ENCODE measurements at places on chromosomes 16 and 17.

- no peak for DNase-seq
Measured at GRCh38 chr17:72151565-72152386, 31.0 kb downstream of the SOX9 start.

DNA sequence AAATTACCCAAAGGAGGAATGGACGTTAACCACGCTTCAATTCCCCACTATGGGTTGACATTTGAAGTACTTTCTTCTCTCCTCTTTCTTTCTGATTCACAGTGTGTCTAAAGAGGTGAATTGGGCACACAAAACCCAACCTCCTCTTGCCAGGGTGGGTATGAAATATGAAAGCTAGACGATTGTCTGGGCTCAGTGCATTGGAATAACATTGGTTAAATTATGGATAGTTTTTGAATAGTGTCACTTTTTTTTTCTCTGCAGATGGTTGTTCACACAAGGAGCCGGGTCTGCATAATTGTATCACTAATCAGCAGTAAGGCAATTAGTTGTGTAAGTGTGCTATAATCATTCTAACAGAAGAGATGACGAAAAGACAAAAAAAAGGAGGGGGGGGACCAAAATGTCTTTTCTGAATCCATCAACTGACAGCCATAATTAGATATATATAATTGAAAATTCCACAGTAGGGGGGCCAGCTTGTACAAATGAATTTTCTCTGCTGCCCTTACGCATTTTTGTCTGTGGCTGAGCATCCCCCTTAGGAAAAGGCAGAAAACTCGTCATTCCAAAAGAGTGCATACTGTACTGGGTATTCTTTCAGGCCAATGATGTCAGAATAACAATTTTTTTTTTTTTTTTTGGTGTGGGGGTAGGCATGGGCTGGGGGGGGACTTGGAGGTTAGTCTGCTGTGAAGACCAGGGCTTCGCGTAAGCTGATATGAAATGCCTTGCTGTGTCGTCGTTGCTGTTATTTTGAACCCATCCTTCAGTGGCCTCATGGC, 307.5 kb upstream of the SALL1 start:
- DNase-seq: no peak

DNA sequence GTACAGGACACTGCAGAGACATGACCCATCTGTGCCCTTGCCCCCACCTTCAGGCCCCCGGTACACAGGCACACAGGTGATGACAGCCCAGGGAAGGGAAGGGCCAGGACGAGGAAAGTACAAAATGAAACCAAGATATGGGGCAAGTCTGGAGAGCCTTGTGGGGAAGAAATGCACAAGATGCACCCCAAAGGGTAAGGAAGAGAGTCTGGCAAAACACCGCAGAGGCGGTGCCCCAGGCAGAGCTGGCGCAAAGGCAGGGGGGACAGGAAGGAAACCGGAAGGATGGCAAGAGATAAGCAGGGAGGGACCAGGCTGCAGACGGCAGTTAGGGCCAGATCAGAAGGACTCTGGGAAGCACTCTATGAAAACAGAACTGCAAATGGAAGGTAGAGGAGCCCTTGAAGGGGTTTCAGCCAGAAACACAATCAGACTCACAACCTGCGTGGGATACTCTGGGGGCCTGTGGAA, 81.4 kb downstream of the SLC39A11 start:
- DNase-seq: no peak

GRCh38 chr17:69928611-69929010, 146.4 kb upstream of the KCNJ16 start:
- DNase-seq: no peak

GRCh38 chr16:79835194-79835593, 234.7 kb upstream of the MAF start:
- no peak for DNase-seq

DNA sequence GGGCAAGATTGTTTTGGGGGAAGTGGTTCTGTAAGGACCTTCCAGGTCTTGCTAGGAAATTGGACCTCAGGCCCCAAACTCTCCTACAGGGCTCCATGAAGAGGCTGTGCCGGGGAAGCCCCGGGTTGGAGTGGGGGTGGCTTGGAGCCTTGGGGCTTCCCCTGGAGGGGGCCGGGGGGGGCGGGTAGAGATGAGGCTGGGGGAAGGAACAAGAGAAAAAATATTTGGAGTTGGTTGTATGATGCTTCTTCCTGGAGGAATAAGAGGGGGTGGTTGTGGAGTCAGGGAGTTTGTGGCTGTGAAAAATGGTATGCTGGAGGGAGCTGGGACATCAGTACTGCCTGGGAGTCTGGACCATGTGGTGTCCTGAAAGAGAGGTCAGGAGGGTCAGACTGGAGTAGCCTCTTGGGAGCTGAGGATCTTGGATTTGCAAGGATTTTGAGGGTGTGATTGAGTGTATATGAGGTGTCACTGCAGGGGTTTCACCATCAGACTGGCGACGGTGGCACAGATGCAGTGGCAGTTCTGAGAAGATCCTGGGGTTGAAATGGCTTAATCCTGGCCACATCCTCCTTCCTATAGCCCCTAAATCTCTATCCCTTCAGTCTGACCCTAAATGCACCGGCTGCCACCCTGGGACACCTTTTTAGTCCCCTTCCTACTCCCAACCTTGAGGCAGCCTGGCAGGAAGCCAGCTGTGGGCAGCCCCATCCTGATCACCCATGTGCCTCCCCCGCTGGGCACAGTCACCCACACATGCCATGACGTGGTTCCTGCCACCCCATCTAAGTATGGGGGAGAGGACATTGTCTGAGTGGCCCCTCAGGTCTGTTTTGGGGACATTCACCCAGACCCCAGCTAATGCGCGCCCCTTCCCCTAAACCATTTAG, 10.9 kb downstream of the RARA start:
- no peak for DNase-seq

DNA sequence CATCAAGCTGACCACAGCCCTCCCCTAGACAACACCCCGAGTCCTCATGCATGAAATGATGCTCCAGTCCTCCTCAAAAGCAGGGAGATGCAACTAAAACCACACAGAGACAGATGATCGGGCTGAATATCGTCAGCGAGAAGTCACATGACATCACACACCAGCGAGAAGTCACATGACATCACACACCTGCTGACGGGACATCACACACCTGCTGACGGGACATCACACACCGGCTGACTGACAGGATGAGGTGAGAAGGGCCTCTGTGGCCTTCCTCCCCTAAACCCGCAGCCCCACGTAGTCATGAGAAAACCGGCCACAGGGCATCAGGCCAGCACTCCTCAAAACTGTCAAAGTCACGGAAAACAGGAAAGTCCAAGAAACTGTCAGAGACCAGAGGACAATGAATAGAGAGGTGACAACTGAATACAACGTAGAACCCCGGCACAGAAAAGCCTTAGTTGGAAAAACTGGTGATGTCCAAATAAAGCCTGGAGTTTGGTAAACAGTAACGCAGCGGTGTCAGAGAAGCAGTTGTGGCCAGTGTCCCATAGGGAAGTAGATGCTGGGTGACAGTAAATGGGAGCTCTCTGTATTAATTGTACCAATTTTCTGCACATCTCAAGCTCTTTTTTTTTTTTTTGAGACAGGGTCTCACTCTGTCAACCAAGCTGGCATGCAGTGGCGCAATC, 14.3 kb downstream of the LITAF start:
- DNase-seq: no peak

DNA sequence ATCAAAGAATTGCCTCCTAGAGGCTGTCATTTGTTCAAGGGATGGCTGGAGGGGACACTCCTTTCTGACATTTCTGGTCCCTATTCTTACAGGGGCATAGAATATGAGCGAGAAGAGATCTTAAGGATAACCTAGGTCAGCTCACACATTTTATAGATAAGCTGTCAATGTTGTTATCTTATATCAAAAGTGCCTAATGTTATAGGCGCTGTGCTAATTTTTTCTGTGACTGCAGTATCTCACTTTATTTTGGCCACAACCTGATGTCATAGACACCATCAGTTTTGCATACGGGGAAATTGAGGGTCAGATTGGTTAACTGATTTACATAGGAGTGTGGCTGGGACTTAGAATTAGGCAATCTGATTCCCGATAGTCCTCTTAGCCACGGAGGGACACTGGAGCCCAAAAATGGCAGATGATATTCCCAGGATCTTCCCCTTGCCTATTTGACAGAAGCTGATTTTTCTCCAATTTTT, 1.2 kb downstream of the CPD start:
- DNase-seq: peak; percentile 7

DNA sequence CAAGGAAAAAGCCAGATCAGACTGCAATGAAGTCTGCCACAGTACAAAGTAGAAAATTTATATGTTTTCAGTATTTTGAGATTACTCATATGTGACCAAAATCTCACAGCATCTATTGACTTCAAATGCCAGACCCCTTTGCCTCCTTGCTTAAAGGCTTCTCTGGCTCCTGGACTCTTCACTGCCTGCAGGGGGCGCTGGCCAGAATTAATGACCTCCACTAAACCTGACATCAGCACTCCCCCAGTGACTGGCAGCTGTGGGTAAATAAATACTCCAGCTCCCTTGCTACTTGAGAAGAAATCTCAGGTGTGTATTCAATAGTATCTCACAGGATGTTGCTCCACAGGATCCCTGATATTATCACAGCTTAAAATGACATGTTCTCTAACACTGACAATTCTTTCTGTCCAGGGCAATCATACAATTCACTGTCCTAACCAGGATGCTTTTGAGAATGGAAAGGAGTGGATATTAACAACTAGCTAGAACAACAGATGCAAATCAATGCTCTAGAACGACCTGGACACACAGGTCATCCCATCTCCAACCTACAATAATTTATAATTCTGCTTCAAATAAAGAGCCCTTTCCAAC, 4.0 kb downstream of the BECN1 start:
- peak; percentile 56 for DNase-seq

DNA sequence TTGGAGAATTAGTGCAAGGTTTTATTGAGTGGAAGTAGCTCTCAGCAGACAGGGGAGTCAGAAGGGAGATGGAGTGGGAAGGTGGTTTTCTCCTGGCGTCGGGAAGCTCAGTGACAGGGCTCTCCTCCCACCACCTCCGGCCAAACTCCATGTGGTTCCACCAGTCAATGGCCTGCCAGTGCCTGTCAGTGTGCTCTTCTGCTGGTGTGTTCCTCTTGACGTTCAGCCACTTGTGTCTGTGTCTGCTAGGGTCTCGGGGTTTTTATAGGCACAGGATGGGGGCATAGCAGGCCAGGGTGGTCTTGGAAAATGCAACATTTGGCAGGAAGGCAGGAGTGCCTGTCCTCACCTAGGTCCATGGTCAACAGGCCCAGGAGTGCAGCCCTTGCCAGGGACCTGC, 506.7 kb upstream of the KIF2B start:
- DNase-seq: no peak

- peak; percentile 24 for DNase-seq
Measured at GRCh38 chr17:4658478-4659305, 17.2 kb upstream of the ALOX15 start.

DNA sequence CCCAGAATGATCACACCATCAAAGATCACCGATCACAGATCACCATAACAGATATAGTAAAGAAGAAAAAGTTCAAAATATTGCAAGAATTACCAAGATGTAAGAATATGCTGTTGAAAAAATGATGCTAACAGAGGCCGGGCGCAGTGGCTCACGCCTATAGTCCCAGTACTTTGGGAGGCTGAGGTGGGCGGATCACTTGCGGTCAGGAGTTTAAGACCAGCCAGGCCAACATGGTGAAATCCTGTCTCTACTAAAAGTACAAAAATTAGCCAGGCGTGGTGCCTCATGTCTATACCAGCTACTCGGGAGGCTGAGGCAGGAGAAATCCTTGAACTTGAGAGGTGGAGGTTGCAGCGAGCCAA, 53.2 kb downstream of the CPPED1 start:
- DNase-seq: no peak

DNA sequence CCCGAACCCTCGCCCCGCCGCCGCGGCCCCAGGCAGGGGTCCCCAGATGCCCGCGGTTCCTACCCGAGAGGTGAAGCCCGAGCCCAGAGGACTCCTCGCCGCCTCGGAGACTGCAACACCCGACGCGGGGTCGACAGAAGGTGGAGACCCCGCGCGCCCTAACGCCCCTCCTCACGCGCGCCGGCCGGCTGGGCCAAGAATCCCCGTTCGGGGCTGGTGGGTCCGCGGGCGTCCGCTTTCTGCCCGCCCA, 515 bp downstream of the SUMO2 start:
- DNase-seq: no peak

DNA sequence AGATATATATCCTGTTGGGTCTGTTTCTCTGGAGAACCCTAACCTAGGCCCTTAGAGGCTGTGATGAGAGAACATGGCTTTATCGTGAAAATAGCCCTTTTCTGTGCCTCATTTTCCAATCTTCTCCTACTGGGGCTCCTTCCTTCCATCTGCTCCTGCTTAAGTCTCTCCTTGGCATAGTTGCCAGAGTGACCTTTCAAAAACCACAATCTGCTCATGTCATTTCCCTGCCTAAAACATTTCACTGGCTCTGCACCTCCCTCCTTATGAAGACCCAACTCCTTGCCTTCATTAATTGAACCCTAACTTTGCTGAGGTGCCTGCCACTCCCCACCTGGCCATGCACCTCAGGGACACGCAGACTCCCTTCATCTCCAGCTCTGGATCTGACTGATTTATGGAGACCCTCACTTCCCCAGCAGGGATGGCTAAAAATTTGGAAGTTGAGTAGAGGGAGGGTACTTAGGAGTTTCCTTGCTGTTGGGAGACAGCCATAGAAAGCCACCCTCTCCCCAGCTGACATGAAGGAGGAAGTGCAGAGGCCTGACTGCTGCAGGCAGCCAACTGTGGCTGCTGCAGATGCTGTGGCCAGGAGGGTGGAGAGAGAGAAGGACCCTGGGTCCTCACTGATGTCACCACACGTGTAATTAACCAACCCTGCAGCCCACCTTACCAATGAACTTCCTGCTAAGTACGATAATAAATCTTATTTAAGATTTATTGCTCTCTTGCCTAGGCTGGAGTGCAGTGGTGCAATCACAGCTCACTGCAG, 6.3 kb upstream of the GGA2 start:
- DNase-seq: no peak

GRCh38 chr16:26070302-26071100, 378.7 kb downstream of the HS3ST4 start:
- DNase-seq: no peak

- DNase-seq: peak; percentile 42
Measured at GRCh38 chr17:72397687-72398086, 276.9 kb downstream of the SOX9 start.

GRCh38 chr16:69110406-69110805, 5.0 kb downstream of the HAS3 start:
- no peak for DNase-seq

GRCh38 chr17:77959126-77959925, 823 bp downstream of the TNRC6C start:
- no peak for DNase-seq

DNA sequence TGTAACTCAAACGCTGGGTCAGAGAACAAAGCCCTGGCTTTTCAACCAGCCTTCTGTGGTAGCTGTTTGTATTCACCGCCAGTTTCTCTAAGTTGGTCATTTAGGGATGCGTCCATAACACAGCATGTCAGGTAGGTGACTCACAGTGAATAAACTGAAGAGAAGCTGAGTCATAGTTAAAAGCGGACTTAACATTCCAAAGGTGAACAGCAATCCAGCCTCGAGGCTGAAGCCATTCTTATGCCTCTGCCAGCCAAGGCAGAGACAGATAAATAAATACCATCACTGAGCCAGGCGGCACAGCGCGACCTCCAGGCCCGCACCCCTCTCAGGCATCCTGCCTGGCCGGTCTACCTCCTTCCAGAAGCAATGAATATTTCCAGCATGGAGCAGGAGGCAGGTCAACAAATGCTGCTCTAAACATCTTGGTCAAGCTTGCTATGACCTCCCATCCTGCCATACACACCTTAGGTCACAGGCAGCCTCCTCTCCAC, 12.4 kb upstream of the CACNG4 start:
- DNase-seq: peak; percentile 32

GRCh38 chr17:9487406-9487805, 88.2 kb downstream of the STX8 start:
- no peak for DNase-seq
